ENCODE measurements at places on chromosomes 11 and 22. TPM values are rescaled to one million over a fixed set of nuclear protein-coding genes. Genes with fewer than 3 reads are reported as not detected.

Gene FERMT3
- total RNA-seq, result 2.2 TPM

Gene PATE4
- total RNA-seq, result not detected

Gene CRYBB3
- total RNA-seq, result not detected

Gene PANX2
- total RNA-seq, result 7.5 TPM

Gene CELSR1
- 26.5 TPM for total RNA-seq

Gene LGALS1
- total RNA-seq, result 1,194 TPM

Gene LMO1
- 2.9 TPM for total RNA-seq

Gene CHRM1
- total RNA-seq, result 0.11 TPM

Gene NEAT1
- 133 TPM for total RNA-seq

Gene CRYBA4
- not detected for total RNA-seq

Gene SCGB1A1
- not detected for total RNA-seq

Gene SEC14L6
- total RNA-seq, result not detected

Gene SVIP
- 7.6 TPM for total RNA-seq

Gene KRTAP5-2
- total RNA-seq, result not detected

Gene HEPHL1
- total RNA-seq, result not detected

Gene KLHL35
- total RNA-seq, result 1.2 TPM

Gene LDHAL6A
- not detected for total RNA-seq

Gene KCTD14
- 1.6 TPM for total RNA-seq

Gene GSTT2
- not detected for total RNA-seq

Gene SPECC1L
- total RNA-seq, result 13.4 TPM

Gene UPK3A
- total RNA-seq, result not detected

Gene B3GAT1
- total RNA-seq, result not detected
